ENCODE measurements at places on chromosomes 6 and 20. TPM values are rescaled to one million over a fixed set of nuclear protein-coding genes. Genes with fewer than 3 reads are reported as not detected.

NEURL2 gene
- total RNA-seq, result 1.3 TPM

FAM83C gene
- not detected for total RNA-seq

ATP6V1G2 gene
- 0.38 TPM for total RNA-seq

SLPI gene
- total RNA-seq, result 0.83 TPM

LGSN gene
- not detected for total RNA-seq

AKAP12 gene
- 0.79 TPM for total RNA-seq

SLC4A11 gene
- 3.1 TPM for total RNA-seq

PRDM13 gene
- 0.13 TPM for total RNA-seq

DAAM2 gene
- total RNA-seq, result not detected

ITCH gene
- total RNA-seq, result 45.6 TPM

TRIM26 gene
- 57.1 TPM for total RNA-seq

MCM8 gene
- total RNA-seq, result 19.7 TPM

GJA10 gene
- not detected for total RNA-seq

SLC32A1 gene
- total RNA-seq, result not detected

DNA sequence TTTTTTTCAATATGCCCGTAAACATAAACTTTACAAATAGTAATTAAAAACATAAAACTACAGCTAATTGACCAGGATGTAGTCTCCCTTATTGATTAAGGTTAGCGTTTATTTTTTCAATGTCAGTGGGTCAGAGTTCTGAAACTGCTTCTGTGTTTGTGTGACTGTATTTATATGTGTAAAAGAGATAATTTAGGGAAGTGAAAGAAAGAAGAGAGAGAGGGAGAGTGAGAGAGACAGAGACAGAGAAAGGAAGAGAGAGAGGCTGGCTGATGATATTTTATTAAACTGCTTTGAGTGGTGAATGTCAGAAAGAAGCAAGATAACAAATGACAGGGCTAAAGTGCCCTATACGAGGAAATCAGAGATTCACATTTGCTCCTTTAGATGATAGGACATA, 266.1 kb upstream of the PTCHD4 start:
- DNase-seq, result no peak

DNA sequence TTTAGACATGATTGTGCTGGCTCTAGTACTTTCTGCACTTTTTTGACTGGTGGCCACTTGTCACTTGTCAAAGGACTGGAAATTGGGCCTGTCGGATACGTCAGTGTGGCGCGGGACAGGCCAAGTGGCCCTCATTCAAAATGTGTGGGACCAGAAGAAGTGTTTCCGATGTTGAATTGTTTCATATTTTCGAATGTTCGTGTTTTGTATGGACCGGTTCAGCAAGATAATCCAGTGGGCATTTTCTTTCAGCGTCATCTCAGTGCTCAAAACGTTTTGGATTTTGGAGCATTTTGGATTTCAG, 3.5 kb downstream of the KIF25 start:
- no peak for DNase-seq

DNA sequence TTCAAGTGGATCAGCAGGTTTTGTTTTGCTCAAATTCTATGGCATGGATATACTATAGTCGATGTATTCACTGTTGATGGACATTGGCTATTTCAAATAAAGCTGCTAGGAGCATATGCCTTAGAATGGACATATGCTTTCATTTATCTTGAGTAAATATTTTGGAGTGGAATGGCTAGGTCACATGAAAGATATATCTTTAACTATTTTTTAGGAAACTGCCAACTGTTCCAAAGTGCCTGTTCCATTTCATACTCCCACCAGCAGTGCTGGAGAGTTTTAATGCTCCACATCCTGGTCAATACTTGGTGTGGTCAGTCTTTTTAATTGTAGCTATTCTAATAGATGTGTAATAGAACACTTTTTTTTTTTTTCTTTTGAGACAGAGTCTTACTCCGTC, 81.1 kb upstream of the PIM1 start:
- no peak for DNase-seq

- no peak for DNase-seq
These were observed 215.1 kb downstream of the CBLN4 start for GRCh38 chr20:55790178-55790577.

DNA sequence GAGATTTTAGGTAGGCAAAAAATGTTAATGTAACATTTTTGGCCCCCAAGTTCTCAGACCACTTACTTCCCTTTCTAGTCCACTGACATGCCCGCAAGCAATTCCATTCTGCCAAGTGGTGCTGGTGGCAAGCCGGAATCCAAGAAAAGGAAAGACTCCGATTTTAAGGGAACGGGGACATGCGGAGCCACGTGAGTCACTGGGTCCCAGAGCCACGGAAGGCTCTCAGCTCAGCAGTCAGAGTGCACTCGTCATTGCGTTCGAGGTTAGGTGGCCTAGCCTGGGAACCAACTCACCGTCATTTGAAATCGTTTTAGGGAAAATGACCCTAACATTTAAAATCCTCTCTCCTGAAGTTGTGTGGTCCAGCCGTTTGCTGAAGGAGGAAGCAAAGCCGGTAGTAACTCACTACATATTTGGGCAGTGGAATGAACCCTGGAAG, 711 bp upstream of the SIRT5 start:
- DNase-seq, result no peak

DNA sequence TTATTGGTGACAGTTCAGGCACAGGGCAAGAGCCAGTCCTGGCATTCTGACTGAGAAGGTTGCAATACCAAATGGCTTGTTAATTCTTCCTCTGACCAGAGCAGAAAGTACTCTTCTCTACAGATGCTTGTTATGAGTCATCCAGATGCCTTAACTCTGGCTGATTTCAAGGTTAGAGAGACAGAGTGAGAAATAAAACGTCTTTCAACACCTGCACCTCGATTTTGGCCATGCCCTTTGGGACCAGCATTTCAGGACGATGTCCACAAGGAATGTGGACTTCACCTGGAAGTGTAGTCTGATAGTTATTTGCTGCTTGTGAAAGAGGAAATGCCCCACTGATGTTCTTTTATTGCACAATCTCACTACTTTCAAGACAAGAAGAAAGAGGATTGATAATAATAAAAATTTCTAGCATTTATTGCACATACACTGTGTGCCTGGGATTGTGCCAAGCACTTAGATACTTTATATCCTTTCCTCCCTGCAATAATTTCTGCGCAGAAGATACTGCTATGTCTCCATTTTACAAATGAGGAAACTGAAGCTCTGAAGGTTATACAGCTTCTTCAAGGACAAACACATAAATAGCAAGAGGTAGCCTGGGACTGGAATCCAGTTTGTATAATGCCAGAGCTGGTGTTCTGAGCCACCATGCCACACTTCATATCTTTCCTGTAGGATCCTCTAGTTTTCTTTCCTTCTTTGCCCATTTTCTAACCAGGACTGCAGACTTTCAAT, 33.5 kb upstream of the MCM3 start:
- DNase-seq, result no peak

GRCh38 chr20:3318226-3318884, 79.4 kb upstream of the SLC4A11 start:
- no peak for DNase-seq

DNA sequence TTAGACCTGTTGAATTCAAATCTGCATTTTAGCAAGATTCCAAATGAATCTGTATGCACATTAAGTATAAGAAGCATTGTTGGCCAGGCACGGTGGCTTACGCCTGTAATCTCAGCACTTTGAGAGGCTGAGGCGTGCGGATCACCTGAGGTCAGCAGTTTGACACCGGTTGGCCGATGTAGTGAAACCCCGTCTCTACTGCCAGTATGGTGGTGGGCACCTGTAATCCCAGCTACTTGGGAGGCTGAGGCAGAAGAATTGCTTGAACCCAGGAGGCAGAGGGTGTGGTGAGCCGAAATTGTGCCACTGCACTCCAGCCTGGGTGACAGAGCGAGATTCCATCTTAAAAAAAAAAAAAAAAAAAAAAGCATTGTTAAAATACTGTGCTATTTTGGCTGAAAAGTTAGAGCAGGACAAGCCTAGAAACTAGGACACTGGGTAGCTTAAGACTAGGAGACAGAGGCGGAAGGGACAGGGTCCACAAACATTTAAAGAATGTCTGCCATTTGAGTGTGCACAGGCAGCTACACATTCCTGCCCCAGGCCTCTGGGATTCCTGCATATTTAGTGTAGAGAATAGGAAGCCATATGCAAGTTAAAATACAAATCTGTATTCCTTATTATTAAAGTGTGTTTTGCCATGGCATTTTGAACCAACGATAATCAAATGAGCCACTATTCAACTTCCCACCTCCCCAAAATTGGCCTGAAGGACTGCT, 45.1 kb upstream of the EEF1A1 start:
- DNase-seq, result no peak

- no peak for DNase-seq
These were observed 73.4 kb downstream of the SRC start for GRCh38 chr20:37419307-37419706.

- no peak for DNase-seq
These were observed 366.7 kb downstream of the SYNE1 start for GRCh38 chr6:152270301-152270925.

- DNase-seq, result no peak
These were observed 292.2 kb downstream of the PACRG start for GRCh38 chr6:163019926-163020325.

DNA sequence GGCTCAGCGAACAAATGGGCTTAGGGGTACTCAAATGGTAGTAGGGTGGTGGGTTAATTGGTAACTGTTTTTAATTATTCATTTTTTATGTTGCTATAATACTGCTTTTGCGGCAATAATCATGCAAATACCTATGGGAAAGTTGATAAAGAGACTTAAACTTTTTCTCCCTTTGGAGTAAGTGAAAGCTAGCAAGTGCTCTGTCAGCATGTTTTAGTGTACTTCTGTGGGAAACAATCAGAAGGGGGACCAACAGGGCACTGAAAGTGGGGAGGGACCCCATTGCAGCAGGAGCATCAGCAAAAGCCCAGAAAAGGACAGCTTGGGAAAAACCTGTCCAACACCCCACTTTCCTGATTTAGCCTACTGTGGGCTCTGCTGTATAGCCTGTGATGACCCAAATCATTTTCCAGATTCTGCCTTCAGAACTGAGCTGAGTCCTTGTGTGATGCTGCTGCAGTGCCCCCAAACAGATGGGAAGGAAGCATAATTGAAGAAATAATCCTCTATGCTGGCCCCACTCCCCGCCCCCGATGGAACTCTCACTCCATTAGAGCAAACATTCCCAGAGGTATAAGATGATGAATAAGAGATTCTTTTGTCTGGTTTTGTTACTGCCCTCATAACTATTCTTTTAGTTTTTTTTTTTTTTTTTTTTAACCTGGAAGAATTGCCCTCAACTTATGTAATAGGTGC, 322.8 kb downstream of the CD83 start:
- no peak for DNase-seq

DNA sequence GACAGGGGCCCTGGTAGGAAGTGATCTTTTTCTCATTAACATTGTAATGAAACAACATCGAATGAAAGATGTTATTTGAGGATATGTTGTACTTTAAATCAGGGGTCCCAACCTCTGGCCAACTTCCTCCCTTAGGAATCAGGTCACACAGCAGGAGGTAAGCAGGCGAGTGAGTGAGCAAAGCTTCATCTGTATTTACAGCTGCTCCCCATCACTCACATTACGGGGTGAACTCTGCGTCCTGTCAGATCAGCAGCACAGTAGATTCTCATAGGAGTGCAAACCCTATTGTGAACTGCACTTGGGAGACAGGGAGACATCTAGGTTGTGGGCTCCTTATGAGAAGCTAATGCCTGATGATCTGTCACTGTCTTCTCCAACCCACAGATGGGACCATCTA, 19.9 kb downstream of the EPM2A start:
- no peak for DNase-seq

GRCh38 chr20:54139188-54139587, 34.6 kb downstream of the CYP24A1 start:
- no peak for DNase-seq

GRCh38 chr20:59958626-59959025, 403 bp downstream of the CDH26 start:
- no peak for DNase-seq

GRCh38 chr20:38320221-38320620, 16.3 kb downstream of the BPI start:
- no peak for DNase-seq

DNA sequence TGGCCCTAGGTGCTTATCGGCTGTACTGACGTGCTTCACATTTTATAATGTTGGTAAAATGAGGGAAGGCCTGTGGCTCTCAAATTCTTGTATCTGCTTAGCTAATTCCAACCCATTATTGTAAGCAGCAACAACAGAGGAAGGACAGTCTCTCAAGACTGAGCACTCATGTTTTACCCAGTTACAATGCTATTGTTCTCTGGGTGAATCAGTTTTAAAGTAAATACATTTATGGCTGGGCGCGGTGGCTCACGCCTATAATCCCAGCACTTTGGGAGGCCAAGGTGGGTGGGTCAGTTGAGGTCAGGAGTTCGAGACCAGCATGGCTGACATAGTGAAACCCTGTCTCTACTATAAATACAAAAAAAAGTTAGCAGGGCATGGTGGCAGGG, 194.6 kb downstream of the PRKN start:
- no peak for DNase-seq

DNA sequence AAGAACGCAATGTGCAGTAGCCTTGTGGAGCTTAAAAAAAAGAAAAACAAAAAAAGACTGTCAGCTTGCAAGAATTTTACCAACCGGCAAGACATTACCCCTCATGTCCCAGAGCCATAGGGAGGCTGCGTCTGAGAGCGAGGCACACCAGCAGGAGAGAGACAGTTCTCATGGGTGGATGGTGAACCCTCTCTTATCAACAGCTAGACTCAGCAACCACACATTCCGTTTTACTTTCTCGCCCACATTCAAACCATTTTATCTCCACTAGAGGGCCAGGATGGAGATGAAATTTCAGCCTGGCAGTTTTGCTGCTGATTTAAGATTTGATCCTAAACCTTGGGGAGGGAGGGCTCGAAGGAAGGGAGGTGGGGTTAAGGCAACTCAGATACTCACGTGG, 247.0 kb downstream of the ATXN1 start:
- no peak for DNase-seq

DNA sequence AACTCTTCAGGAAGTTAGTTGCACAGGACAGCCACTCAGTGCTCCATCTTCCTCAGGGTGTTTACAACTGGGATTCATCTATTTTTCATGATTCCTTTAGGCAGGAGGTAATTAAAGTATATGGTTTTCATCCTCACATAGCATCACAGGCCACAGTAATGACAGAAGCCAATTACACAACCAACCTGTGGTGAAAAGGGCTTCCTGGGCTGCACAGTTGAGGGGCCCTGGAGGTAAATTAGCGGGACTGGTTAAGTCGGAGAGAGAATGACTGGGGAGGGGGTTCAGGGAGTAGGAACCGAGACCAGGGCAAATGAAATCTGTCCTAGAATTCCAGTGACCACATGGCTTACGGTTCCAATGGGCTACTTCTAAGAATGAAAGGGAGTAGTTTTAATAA, 37.0 kb downstream of the BAK1 start:
- DNase-seq, result no peak

- no peak for DNase-seq
These were observed 12.9 kb downstream of the SOD2 start for GRCh38 chr6:159680104-159680503.
